ENCODE measurements at places on chromosomes 3 and 15.

DNA sequence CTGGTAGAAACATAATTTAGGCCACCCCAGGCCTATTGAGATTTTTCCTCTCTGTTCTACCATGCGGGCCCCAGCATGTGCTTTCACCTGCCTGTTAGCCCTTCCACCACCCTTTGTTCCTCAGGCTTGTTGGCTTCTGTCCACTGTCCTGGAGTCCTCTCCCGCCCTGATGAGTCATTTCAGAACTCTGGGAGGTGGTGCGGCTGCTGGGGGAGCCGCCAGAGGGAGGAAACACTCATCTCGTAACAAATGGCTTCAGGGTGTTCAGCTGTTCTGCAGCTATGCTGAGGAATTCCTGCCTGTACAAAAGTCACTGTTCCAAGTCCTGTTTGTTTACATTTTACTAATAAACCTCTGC is 36.3 kb downstream of the LRTM1 start:
- peak; percentile 85 for DNase-seq

GRCh38 chr3:197183582-197183981 is 114.8 kb downstream of the DLG1 start:
- DNase-seq, result no peak

DNA sequence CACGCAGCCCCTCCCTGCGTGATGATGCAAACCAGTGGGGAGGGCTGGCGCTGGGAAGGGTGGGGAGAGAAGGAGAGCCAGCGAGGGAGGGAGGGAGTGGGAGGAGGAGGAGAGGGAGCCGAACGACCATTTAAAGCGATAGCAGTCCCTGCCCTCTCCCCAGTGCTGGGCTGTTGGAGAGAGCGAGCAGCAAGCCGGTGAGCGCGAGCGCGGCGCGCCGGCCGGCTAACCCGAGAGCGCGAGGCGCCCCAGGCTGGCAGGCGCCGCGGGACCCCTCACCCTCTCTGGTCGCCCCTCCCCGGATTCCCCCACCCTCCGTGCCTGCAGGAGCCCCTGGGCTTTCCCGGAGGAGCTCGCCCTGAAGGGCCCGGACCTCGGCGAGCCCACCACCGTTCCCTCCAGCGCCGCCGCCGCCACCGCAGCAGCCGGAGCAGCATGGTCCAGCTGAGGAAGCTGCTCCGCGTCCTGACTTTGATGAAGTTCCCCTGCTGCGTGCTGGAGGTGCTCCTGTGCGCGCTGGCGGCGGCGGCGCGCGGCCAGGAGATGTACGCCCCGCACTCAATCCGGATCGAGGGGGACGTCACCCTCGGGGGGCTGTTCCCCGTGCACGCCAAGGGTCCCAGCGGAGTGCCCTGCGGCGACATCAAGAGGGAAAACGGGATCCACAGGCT is at the start of gene GRM7:
TSS of gene GRM7 (plus strand) at position 162 of the 671 bp plus-strand sequence.
- peak; percentile 15 for DNase-seq

DNA sequence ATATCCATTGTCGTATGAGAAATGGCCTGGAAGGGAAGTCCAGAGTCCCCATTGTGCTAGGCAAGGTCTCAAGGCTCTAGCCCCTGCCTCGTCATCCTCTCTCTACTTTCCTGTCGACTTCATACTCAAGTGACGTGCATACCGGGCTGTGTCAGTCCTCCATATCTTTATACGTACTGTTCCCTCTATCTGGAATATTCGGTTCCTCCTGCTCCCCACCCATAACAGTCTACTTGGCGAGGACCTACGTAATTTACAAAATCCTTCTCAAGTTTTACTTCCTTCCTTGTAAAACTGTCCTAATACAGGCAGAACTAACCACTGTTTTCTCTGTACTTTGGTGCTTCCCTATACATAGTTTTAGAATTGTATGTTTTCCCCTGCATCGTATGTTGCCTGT is 2.2 kb upstream of the ALPK3 start:
- no peak for DNase-seq

DNA sequence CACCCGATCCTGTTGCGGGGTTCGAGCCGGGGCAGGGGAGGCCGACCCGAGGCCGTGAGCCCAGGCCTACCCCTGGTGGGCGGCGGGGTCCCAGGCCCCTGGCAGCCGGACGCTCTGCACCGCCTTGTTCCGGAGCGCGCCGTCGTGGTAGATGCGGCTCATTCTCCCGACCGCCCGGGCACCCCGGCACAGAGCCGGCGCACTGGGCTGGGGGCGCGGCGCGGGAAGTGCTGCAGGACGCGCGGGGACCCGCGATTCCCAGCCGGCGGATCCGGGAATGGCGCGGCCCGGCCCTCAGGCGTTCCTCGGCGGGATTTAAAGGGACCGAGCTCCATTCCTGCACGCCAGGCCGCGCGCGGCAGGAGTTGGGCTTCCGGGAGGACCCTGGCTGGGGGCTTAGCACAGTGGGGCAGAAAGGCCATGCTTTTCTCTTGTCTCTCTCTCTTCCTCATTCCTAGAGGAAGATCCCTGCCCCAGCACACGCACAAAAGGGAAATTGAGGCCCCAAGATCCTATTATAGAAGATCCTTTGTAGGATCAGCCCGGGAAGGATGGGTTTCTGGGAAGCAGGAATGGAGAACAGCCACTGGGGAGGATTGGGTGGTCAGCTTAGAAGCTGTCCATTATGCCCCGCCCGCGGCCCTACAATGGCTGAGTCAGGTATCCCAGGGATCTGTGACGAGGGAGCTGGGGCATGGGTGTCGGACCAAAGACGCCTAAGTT is at the start of gene ARPIN:
TSS of gene ARPIN (minus strand) at position 279 of the 723 bp plus-strand sequence. CDS start at position 162, 117 bp downstream.
- peak; percentile 55 for DNase-seq
